T-cell (primary cell): ENCODE measurements at places on chromosomes 3 and 15. TPM values are rescaled to one million over a fixed set of nuclear protein-coding genes. Genes with fewer than 3 reads are reported as not detected.

- H3K27me3 ChIP-seq, result peaks cover 2% of the 10 kb centered on the region
- no peaks in the 10 kb centered on the region for H3K36me3 ChIP-seq
- DNase-seq, result no peak
- H3K4me1 ChIP-seq, result no peaks in the 10 kb centered on the region
- H3K4me3 ChIP-seq, result no peak overlapping the region
Observed at GRCh38 chr3:45852828-45853227, 10.9 kb upstream of the LZTFL1 start.

DNA sequence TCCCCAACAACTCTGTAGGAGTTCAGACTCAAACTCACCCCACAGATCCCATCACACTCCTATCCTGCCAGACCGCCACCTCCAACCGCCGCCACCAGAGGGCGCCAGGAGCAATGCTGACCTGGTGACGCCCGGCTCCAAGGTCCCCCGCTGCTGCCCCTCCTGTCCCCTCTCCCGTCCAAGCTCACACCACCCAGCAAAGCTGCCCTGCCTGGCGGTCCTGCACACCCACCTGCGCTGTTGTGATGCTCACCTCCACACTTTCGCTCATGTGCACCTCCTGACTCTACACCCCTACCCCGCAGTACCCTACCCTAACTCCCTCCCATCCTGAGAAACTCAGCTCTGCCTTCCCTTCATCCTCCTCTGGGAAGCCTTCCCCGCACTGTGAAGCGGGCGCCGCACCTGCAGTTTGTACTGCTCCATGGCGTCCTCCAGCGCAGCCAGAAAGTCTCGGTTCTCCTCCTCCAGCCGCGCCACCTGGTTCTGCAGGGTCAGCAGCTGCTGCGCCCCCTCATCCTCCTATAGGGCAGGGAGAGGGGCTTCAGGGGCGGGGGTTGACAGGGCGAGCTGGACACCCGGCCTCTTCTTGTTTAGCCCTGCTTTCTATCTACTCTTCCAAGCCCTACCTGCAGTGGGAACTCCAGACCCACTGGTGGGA, 7.9 kb downstream of the KIF7 start:
- H3K27ac ChIP-seq, result no peak overlapping the region
- no peak overlapping the region for H3K4me3 ChIP-seq
- peak; percentile 44 for DNase-seq
- no peaks in the 10 kb centered on the region for H3K36me3 ChIP-seq

GRCh38 chr15:70266412-70267121, 168.8 kb upstream of the TLE3 start:
- no peak for DNase-seq
- H3K36me3 ChIP-seq, result no peaks in the 10 kb centered on the region
- no peaks in the 10 kb centered on the region for H3K27me3 ChIP-seq
- H3K4me3 ChIP-seq, result no peak overlapping the region

DNA sequence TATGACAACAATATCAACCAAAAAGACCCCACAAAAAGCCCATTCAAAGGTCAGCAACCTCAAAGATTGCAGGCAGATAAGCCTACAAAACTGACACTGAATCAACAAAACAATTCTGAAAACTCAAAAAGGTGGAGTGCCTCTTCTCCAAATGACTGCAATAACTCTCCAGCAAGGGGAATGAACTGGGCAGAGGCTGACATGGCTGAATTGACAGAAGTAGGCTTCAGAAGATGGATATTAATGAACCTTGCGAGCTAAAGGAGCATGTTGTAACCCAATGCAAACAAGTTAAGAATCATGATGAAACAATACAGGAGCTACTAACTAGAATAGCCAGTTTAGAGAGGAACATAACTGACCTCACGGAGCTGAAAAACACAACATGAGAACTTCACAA, 20.4 kb upstream of the SLC25A38 start:
- H3K27me3 ChIP-seq, result no peaks in the 10 kb centered on the region
- H3K4me1 ChIP-seq, result peaks cover 35% of the 10 kb centered on the region
- no peak for DNase-seq
- H3K36me3 ChIP-seq, result no peaks in the 10 kb centered on the region
- H3K27ac ChIP-seq, result no peak overlapping the region
- H3K4me3 ChIP-seq, result no peak overlapping the region

GRCh38 chr15:98805434-98806274, 157.3 kb downstream of the IGF1R start:
- H3K27me3 ChIP-seq, result no peaks in the 10 kb centered on the region
- DNase-seq, result no peak
- H3K4me3 ChIP-seq, result no peak overlapping the region
- peaks cover 4% of the 10 kb centered on the region for H3K4me1 ChIP-seq
- no peaks in the 10 kb centered on the region for H3K36me3 ChIP-seq

DNA sequence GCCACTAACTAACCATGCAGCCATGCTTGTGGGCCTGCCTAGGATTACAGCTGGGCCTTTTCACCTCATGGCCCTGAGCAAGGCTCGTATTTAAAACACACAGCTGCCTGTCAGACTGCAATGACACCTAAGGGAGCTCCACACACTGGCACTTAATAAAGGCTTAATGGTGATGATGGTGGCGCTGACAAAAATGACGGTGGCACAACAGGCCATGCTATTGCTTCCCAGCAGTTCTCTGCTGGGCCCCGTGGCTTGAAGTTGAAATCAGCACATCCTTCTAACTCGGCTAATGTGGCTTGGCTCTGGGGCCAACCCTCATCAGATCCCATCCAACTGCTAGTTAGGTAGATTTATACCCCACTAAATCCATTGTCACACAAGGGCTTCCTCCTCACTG, 112.9 kb downstream of the FHIT start:
- H3K36me3 ChIP-seq, result no peaks in the 10 kb centered on the region
- H3K4me3 ChIP-seq, result no peak overlapping the region
- H3K27ac ChIP-seq, result no peak overlapping the region
- DNase-seq, result no peak

The COLQ gene
- total RNA-seq, result 10.2 TPM

- DNase-seq, result no peak
- H3K4me3 ChIP-seq, result no peak overlapping the region
- H3K27me3 ChIP-seq, result no peaks in the 10 kb centered on the region
- H3K27ac ChIP-seq, result no peak overlapping the region
- no peaks in the 10 kb centered on the region for H3K36me3 ChIP-seq
Observed at GRCh38 chr15:60899322-60899966, 329.7 kb downstream of the RORA start.

The WDR72 gene
- not detected for total RNA-seq
